T-cell (primary cell): ENCODE measurements at places on chromosomes 16 and 17. TPM values are rescaled to one million over a fixed set of nuclear protein-coding genes. Genes with fewer than 3 reads are reported as not detected.

ARHGAP27 gene
- total RNA-seq: 113 TPM

FBXO39 gene
- total RNA-seq: 0.53 TPM

VPS35L gene
- 41.4 TPM for total RNA-seq

RNF112 gene
- 1.8 TPM for total RNA-seq

CHST4 gene
- not detected for total RNA-seq

AANAT gene
- not detected for total RNA-seq

GSDMA gene
- total RNA-seq: 3.7 TPM

SLC5A11 gene
- 0.51 TPM for total RNA-seq

PYY gene
- not detected for total RNA-seq

SALL1 gene
- total RNA-seq: not detected

C16orf95 gene
- 2.6 TPM for total RNA-seq

CCDC200 gene
- not detected for total RNA-seq

BAIAP2 gene
- 9.4 TPM for total RNA-seq

KRT24 gene
- total RNA-seq: not detected

DGKE gene
- total RNA-seq: 37.3 TPM

NLRP1 gene
- total RNA-seq: 293 TPM

NLRC3 gene
- total RNA-seq: 178 TPM

ANKRD40CL gene
- not detected for total RNA-seq

SLFN14 gene
- total RNA-seq: not detected

HS3ST2 gene
- total RNA-seq: not detected

TBC1D3K gene
- not detected for total RNA-seq

KCNH6 gene
- not detected for total RNA-seq

RRAD gene
- 0.56 TPM for total RNA-seq

ARHGDIA gene
- 478 TPM for total RNA-seq

ALDH3A1 gene
- total RNA-seq: not detected

TVP23B gene
- total RNA-seq: 29.5 TPM

TK1 gene
- total RNA-seq: 1.6 TPM

ABCA9 gene
- 0.06 TPM for total RNA-seq

CCL5 gene
- total RNA-seq: 124 TPM

PEX12 gene
- 3.6 TPM for total RNA-seq

CCL23 gene
- total RNA-seq: not detected

ATP1B2 gene
- 0.57 TPM for total RNA-seq

DYNC1LI2 gene
- total RNA-seq: 81.3 TPM

KRT13 gene
- not detected for total RNA-seq

CHD9NB gene
- not detected for total RNA-seq

CORO1A gene
- 1,286 TPM for total RNA-seq

GP1BA gene
- total RNA-seq: not detected

GAS2L2 gene
- total RNA-seq: 0.07 TPM

CDK3 gene
- 9.7 TPM for total RNA-seq

METRNL gene
- 16.7 TPM for total RNA-seq

KRT17 gene
- total RNA-seq: not detected

KRTAP4-1 gene
- total RNA-seq: not detected

ZNF319 gene
- total RNA-seq: 20.4 TPM

VPS9D1 gene
- 28.8 TPM for total RNA-seq

TMEM92 gene
- not detected for total RNA-seq

KRT33A gene
- not detected for total RNA-seq

TPSD1 gene
- total RNA-seq: 0.40 TPM

CTRB1 gene
- total RNA-seq: 7.9 TPM

TNFRSF13B gene
- not detected for total RNA-seq

TEX14 gene
- total RNA-seq: 0.66 TPM

CYGB gene
- total RNA-seq: 0.76 TPM

MYH8 gene
- total RNA-seq: not detected

ALOX15 gene
- 0.13 TPM for total RNA-seq

DPEP2 gene
- total RNA-seq: 100 TPM

DLX4 gene
- total RNA-seq: 0.79 TPM

NT5M gene
- total RNA-seq: 2.1 TPM

EPN3 gene
- total RNA-seq: not detected

C16orf89 gene
- not detected for total RNA-seq

WSCD1 gene
- total RNA-seq: 0.35 TPM

TRPV2 gene
- 125 TPM for total RNA-seq
